ENCODE measurements at places on chromosomes 2 and 18. TPM values are rescaled to one million over a fixed set of nuclear protein-coding genes. Genes with fewer than 3 reads are reported as not detected.

GRCh38 chr18:68244786-68245185 is 470.1 kb downstream of the TMX3 start:
- no peak for DNase-seq

- no peak for DNase-seq
These were observed 9.7 kb upstream of the COPS8 start for GRCh38 chr2:237075749-237076599.

DNA sequence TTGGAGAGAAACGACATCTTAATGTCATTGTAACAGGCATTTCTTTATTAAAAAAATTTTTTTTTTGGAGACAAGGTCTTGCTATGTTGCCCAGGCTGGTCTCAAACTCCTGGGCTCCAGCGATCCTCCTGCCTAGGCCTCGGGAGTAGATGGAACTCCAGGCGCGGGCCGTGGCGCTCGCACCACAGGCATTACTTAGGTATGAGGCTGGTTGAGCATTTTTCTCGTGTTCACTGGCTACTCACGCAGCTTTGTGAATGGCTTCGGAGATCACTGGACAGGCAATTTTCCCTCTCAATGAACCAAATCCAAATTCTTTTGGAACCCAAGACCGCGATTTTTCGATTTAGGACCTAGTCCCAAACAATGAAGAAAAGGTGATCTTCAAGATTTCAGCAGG is 795 bp upstream of the TCF7L1 start:
- DNase-seq: no peak

DNA sequence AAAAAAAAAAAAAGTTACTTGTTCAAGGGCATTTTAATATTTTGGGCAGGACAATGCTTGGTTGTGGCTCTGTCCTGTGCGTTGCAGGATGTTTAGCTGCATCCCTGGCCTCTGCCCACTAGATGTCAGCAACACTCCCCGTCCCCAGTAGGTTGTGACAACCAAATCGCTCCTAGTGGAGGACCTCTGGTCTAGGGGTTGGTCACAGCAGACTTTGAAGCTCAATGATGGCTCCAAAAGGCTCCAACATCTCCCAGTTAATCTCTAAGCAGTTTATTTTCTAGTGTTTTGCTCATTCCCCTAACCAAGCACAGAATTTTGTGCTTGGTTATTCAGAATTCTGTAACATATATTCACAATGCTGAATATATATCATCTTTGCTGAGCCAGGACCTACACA is 67.0 kb downstream of the CHRNA1 start:
- DNase-seq: peak; percentile 23

DNA sequence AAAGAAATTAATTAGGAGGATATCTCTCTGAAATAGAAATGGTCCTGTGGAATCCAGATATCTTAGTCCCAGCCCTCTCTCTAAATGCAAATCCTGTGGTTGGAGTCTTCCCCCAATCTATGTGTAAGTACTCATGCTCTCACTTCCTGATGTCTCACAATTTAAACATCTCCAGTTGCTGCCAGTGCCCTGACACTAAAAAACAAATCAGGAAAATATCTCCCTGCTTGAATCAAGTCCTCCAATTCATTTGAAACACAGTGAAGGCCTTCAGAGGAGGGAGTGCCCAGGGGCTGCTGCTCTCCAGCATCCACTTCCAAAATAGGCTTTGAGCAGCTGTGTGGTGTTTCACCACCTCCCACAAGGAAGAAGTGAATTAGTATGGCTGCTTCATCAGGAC is 413.8 kb downstream of the RAD51AP2 start:
- DNase-seq: peak; percentile 41

- DNase-seq: no peak
These were observed 507 bp downstream of the CNNM4 start for GRCh38 chr2:96760986-96761832.

- DNase-seq: no peak
These were observed 185.9 kb upstream of the HAAO start for GRCh38 chr2:42978175-42978886.

DNA sequence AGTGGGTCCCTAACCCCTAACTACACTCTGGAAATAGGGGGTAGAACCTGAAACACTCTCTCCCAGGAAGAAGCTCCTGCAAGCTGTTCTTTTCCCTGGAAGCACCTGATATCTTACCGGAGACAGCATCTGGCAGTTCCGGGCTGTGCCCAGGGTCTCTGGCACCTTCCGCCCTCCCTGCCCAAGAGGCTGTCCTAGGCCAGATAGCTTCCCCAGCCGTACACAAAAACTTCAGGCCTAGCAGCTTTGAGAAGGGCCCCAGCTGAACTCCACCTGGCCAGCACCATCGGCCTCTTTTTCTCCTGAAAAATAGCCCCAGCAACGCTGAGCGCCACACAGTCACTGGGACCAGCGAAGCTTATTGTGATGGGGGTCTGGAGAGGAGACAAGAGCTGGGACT is 9.7 kb downstream of the OSR1 start:
- no peak for DNase-seq

DNA sequence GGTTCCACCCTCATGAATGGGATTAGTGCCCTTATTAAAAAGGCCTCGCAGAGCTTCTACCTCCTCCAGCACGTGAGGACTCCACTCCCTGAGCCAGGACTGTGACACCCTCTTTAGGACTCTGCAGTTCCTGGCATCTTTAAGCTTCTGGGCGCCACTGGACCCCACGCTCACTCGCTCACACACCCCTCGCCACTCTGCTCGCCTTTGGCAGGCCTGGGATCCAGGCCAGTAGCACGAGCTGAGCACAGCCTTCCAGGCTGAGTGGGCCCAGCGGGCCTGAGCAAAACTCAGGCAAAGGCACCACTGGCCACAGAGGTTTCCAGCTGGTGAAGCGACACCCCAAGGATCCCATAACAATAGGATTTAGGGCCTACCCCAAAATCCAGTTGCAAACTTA is 107.9 kb upstream of the GPC1 start:
- DNase-seq: no peak

- DNase-seq: no peak
These were observed 4.5 kb upstream of the BCL2L11 start for GRCh38 chr2:111116011-111116746.

DNA sequence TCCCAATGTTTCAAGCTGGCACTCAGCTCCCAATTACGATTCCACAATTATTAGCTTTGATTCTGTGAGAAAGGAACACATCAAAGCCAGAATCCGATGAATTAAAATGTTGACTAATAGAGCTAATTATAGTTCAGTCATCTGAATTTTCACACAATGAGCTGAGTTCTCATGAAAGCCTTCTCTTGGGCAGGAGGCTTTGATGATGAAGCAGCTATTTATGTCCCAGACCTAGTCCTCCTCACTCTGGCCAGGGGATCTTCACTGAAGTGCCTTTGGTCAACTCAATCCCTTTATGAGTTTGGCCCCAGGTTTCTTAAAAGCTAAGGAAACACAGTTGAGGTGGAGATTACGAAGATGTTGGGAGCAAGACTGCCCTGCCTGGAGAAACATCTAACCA is 74.7 kb upstream of the PPM1B start:
- no peak for DNase-seq

DNA sequence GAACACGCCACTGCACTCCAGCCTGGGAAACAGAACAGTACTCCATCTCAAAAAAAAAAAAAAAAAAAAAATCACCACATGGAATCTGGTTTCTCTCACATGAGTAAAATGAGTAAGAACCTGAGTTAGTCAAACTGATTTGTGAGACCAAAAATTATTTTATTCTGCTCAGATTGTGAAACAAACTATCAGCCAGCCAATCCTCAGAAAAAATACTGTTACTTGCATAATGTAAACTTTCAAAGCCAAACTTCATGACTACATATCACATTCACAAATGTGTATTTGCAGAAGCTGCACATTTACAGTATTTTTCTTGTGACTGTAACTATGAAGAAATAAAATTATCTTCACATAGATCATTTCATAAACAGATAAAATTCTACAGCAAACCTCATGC is 23.2 kb downstream of the SUMO1 start:
- no peak for DNase-seq

DNA sequence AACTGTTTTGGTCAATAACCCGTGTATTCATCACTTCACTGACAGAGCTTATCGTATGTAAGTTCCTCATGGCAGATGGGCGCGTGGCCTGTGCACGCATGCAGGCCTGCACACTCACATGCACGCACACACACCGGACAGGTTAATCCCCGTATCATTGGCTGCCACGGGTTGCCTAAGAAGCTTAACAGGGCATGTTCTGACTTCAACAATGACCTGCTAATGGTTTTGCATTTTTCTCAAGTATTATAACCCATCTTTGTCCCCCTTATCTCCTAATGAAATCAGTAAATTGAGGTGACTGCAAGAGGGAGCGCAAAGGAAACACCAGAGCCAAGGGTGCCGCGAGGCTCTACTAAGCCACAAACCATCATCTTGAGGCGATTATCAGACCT is 399.0 kb upstream of the ID2 start:
- no peak for DNase-seq

- DNase-seq: no peak
These were observed 1466.1 kb downstream of the SUCLG1 start for GRCh38 chr2:82992968-82993367.

GRCh38 chr2:133171393-133172004 is 396.8 kb downstream of the NCKAP5 start:
- no peak for DNase-seq

- no peak for DNase-seq
These were observed 374.6 kb upstream of the LYPD1 start for GRCh38 chr2:133044556-133044955.

DNA sequence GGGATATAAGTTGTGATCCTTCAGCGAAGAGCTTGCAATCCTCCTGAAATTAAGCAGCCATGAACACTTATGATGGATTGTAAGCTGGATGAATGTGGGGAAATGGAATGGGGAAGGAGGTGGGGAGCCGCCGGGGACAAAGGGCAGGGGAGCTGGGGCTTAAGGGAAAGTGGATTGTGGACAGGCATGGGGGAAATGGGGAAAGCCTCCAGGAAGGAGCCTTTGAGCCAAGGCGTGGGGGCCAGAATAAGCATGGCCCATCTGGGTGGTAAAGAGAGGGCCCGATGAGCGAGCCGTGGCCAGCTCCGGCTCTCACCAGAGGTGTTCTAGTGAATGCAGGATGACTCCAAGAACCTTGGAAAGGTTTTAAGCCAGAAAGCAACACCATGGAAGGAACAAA is 124.0 kb downstream of the SMAD7 start:
- DNase-seq: no peak

Gene FMNL2
- 68.0 TPM for total RNA-seq

Gene MC5R
- not detected for total RNA-seq

Gene SETBP1
- total RNA-seq: 3.4 TPM

Gene ICA1L
- 7.3 TPM for total RNA-seq

Gene GPAT2
- 1.6 TPM for total RNA-seq

Gene PROKR1
- total RNA-seq: not detected

All from kidney epithelial cell (primary cell).